ENCODE measurements at places on chromosomes 1 and 21.
A peak's percentile ranks its signal among the peaks of the same experiment; 100 is the strongest.

- no peak for DNase-seq
Observed at GRCh38 chr1:182259229-182259872, 132.2 kb downstream of the GLUL start.

- DNase-seq, result no peak
Observed at GRCh38 chr1:205004351-205004750, 38.7 kb upstream of the CNTN2 start.

DNA sequence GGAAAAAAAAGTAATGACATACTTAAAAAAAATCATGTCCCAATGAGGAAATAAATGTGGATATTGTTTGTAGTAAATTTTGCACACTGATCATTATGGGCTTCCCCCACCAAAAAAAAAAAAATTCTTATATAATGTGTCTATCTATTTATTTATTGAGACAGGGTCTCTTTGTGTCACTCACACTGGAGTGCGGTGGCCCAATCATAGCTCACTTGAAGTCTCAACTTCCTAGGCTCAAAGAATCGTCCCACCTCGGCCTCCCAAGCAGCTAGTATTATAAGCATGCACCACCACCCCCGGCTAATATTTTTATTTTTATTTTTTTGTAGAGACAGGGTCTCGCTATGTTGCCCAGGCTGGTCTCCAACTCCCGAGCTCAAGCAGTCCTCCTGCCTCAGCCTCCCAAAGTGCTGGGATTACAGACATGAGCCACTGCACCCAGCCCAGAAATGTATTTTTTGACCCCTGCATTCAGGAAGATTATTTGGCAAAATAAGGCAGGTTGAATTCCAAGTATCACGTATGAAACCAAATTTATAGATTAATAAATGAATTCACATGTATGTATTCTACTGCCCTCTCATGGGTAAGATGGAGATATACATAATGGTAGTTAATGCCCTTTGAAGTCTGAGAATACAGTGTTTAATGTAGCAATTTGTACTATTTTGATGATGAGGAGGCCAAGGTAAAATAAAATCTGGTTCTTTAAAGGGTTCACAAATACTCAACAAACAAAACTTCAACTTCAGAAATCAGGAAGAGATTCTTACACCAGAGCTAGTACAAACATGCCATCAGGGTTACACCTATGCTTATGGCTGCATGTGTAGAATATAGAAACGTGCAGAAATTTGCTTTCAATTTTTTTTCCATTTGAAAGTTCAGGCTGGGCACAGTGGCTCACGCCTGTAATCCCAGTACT is 1.4 kb upstream of the DENND2C start:
- no peak for DNase-seq

DNA sequence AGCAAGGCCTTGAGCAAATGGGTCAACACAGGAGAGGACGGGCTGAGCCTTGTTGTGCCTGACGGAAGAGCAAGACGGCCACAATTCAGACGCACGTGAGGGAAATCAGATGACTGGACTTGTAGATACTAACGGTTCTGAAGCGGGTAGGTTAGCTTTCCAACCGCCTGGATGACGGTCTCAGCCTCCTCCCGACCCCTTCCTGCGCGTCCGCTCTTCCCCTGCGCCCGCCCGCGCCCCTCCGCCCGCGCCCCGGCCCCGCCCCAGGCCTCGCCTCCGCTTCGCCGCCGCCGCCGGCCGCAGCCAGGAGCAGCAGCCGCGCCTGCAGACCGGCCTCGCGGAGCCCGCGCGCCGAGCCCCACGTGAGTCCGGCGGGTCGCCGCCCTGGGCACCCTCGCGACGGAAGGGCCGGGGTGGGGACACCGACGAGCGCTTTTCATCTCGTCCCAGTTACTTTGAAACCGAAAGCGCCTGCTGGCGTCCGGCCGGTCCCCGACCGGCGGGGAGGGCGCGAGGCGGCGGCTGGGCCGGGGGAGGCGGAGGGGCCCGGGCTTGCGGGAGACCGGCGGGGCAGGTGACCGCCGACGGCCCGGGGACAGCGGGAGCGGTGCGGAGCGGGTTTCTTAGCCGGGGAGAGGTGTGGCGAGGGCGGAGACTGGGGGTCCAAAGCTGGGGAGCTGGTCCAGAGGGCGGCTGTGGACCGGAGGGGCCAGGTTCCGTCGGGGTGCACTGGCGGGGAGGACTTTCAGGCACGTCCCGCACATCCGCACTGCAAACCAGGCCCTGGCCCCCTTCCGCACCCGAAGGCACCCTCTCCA is at the start of gene TRAF5:
Gene TRAF5, plus strand, starts transcription at position 306 of the 818 bp plus-strand sequence. CDS start 26,407 bp downstream, outside the sequence.
- DNase-seq, result peak; percentile 53

- no peak for DNase-seq
Observed at GRCh38 chr21:45074818-45075595, 627 bp downstream of the ADARB1 start.

GRCh38 chr1:234745276-234745675 is 135.3 kb upstream of the IRF2BP2 start:
- no peak for DNase-seq

DNA sequence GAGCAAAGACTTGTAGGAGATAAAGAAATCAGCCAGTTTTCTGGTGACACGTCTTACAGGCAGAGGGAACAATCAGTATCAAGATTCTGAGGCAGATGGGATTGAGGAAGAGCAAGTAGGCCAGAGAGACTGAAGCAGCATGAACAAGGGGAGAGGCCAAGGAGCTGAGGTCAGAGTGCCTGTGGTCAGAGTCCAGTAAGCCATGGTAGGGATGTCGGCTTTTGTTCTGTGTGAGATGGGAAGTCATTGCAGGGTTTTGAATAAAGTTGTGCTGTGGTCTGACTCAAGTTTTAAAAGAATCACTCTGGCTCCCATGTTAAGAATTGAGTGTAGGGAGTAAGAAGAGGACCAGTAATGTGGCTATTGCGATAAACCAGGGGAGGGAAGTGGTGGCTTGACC is 85.9 kb upstream of the IVNS1ABP start:
- DNase-seq, result no peak

GRCh38 chr1:27433706-27434105 is 41.3 kb downstream of the GPR3 start:
- no peak for DNase-seq

GRCh38 chr21:42745511-42746239 is 92.3 kb downstream of the PDE9A start:
- DNase-seq, result no peak

GRCh38 chr1:7827126-7827955 is 25.5 kb downstream of the UTS2 start:
- peak; percentile 37 for DNase-seq

GRCh38 chr1:198563583-198563982 is 23.1 kb upstream of the ATP6V1G3 start:
- no peak for DNase-seq

DNA sequence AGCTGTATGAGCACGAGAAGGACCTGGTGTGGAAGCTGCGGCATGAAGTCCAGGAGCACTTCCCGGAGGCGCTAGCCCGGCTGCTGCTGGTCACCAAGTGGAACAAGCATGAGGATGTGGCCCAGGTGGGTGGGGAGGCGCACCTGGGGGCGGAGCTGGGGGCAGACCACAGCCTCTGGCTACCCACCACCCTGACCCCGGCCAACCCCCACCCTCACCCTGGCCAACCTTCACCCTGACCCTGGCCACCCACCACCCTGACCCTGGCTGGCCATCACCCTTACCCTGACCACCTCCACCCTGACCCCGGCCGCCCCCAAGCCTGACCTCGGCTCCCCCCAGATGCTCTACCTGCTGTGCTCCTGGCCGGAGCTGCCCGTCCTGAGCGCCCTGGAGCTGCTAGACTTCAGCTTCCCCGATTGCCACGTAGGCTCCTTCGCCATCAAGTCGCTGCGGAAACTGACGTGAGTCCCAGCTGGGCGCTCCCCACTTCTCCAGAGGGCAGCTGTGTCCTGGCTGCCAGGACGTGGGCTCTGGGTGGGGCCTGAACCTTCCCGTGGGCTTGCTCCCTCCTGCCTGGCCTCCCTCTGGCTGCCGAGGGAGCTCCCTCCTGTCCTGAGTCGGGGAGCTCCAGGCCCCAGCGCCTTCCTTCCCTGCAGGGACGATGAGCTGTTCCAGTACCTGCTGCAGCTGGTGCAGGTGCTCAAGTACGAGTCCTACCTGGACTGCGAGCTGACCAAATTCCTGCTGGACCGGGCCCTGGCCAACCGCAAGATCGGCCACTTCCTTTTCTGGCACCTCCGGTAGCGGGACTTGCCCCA is 69.5 kb downstream of the PIK3CD start:
- no peak for DNase-seq

- DNase-seq, result no peak
Observed at GRCh38 chr1:235017191-235017590, 111.4 kb downstream of the TOMM20 start.

GRCh38 chr1:233015965-233016364 is 65.6 kb downstream of the NTPCR start:
- no peak for DNase-seq

- no peak for DNase-seq
Observed at GRCh38 chr1:6962996-6963911, 178.0 kb downstream of the CAMTA1 start.

- no peak for DNase-seq
Observed at GRCh38 chr21:14982336-14982735, 82.5 kb downstream of the NRIP1 start.

DNA sequence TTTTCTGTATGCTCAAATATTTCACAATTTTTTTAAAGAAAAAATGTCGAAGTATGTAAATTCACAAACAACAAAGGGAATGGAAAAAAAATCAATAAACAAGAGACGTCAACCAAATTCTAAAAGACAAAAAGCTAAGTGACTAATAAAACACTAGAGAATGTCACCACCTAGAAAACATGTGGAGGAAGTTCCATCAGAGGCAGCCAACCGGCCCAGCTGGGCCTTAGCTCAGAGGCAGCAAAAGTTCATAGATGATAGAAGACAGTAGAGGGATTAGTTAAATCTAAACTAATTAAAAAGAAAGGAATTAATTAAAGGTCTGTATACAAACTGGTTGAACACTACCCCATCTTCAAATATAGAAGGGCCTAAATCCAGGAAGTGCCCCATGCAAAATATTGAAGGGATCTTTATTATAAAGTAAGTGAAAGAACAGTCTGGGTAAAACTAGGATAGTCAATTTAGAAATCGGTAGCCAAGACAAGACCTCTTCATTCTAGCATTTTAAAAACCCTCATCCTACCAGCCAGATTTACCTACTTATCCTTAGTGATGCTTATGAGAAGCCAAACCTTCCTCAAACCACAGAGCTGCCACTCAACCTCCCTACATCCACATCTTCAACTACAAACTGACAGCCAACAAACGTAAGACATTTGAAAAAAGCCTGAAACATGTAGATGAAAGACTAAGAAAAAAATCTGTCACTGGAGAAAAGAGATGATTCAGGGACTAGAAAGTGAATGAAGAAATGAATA is 23.7 kb downstream of the MRPL39 start:
- no peak for DNase-seq

GRCh38 chr21:37945036-37945435 is 28.8 kb upstream of the KCNJ6 start:
- no peak for DNase-seq

GRCh38 chr1:150596976-150597375 is 17.6 kb upstream of the MCL1 start:
- DNase-seq, result no peak

DNA sequence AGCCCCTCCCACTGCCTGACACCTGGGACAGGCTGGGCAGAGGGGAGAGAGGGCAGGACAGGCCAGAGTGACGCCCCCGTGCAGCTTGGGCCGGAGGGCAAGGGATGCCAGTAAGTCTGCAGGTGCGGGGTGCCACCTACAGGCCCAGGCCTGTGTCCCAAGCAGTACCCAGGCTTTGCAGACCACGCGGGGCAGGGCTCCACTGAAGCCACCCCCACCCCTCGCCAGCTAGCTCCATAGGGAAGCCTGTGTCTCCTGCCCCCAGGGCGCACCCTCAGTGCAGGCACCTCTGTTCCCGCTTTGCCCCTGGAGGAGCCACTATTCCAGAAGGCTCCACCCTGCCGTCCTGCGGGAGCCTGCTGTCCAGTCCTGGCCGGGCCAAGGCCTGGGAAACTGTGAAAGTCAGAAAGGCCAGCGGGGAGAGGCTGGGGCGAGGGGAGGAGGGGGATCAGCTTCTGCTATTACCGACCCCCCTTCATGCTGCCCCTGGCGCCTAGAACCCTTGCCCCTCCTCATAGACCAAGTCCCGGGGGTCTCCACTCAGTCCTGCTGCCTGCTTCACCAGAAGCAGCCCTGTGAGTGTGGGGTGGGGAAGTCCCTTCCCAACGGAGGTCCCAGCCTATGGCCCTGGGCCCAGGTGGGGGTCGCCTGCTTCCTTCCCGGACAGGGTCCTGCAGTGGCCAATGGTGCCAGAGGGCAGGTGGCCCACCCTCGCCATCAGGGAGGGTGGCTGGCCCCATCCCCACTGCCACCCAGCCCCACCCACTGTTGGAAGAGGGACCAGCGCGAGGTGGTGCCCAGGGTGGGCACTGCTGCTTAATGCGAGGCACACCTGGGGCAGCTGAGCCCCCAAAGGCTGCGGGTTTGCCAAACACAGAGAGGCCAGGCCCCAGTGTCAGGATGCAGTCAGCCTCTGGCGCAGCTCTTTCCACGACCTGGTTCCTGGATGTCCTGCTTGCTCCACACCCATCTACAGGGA is 54.4 kb downstream of the KCNAB2 start:
- no peak for DNase-seq
